Suprapubic skin (tissue), 4 donors: ENCODE measurements at places on chromosomes 1 and 21. TPM values are rescaled to one million over a fixed set of nuclear protein-coding genes. Genes with fewer than 3 reads are reported as not detected.

DNA sequence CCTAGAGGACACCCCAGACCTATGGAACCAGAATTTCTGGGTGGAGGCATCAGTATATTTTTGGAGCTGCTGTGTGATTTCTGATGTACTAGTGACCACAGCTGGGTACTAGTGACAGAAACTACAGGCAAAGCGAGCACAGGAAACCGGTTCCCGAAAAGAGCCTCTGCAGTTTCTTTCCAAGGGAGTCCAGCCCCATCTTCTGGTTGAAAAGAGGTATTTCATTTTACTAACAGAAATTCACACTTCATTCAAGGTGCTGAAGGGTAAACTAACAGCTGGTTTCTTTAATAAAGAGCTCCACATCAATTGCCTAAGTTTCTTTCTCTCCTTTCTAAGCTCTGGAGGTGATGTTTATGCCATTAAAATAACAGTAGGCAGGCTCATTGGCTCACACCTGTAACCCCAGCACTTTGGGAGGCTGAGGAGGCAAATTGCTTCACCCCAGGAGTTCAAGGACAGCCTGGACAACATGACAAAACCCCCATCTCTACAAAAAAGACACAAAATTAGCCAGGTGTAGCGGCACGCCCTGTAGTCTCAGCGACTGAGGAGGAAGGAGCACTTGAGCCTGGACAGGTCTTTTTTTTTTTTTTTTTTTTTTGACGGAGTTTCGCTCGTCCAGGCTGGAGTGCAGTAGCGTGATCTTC lies 22.0 kb downstream of the THAP3 start:
- H3K36me3 ChIP-seq: peaks cover 49% of the 10 kb centered on the region
- H3K27me3 ChIP-seq: no peaks in the 10 kb centered on the region
- no peak overlapping the region for H3K4me3 ChIP-seq
- no peak for DNase-seq
- H3K4me1 ChIP-seq: no peaks in the 10 kb centered on the region

GRCh38 chr1:34590211-34590623 lies 164.6 kb upstream of the GJB5 start:
- H3K27me3 ChIP-seq: peaks cover 5% of the 10 kb centered on the region
- no peak overlapping the region for H3K27ac ChIP-seq
- DNase-seq: no peak
- H3K36me3 ChIP-seq: no peaks in the 10 kb centered on the region
- no peak overlapping the region for H3K4me3 ChIP-seq

AXDND1 gene
- not detected for total RNA-seq

GRCh38 chr1:81600878-81601622 lies 199.7 kb upstream of the ADGRL2 start:
- no peaks in the 10 kb centered on the region for H3K27me3 ChIP-seq
- H3K36me3 ChIP-seq: no peaks in the 10 kb centered on the region

DNA sequence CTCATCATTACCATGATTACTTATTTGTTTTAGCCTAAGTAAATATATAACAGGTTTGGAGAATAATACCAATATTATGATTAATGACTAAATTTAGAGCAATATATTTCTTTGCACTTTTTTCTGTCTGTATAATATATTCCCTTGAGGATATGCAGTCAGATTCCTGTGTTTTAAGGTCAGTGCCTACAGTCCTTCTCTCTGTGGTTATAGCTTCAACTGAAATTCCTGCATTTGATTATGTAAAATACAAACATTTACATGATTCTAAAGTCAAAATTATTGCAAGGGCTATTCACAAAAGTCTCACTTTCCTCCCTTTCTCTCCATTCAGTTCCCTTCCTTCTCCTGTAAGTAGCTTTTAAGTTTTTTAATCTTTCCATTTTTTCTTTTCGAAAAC lies 142.9 kb upstream of the COL6A1 start:
- no peaks in the 10 kb centered on the region for H3K36me3 ChIP-seq
- H3K4me3 ChIP-seq: no peak overlapping the region
- no peak overlapping the region for H3K27ac ChIP-seq
- H3K4me1 ChIP-seq: no peaks in the 10 kb centered on the region
- no peak for DNase-seq
- no peaks in the 10 kb centered on the region for H3K27me3 ChIP-seq

PYHIN1 gene
- total RNA-seq: not detected
